ENCODE measurements at places on chromosomes 5 and 9.

GRCh38 chr5:35902046-35902672 lies 36.3 kb downstream of the CAPSL start:
- no peaks in the 10 kb centered on the region for H3K27me3 ChIP-seq
- no peak overlapping the region for H3K27ac ChIP-seq
- H3K4me1 ChIP-seq, result no peaks in the 10 kb centered on the region
- no peaks in the 10 kb centered on the region for H3K36me3 ChIP-seq

DNA sequence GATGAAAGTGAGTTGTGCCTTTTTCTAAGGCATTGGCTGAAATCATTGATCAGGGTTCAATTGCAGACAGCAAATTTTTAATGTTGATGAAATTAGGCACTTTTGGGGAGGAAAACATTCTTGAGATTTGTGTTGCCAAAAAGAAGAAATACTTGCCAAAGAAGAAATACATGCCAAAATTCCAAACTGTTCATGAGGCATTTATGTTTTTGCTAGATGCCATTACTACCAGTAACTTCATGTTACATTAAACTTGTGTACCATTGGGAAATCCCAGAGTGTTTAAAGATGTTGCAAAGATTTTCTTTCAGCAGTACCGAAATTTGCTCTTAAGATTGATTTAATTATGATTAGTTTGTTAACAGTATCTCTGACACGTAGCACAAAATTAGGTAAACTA lies 7.0 kb downstream of the XRCC4 start:
- H3K4me3 ChIP-seq, result no peak overlapping the region
- H3K27me3 ChIP-seq, result no peaks in the 10 kb centered on the region
- no peak overlapping the region for H3K27ac ChIP-seq
- no peaks in the 10 kb centered on the region for H3K36me3 ChIP-seq

GRCh38 chr9:27499451-27499850 lies 24.6 kb upstream of the IFNK start:
- no peaks in the 10 kb centered on the region for H3K4me1 ChIP-seq
- H3K27me3 ChIP-seq, result no peaks in the 10 kb centered on the region
- no peak overlapping the region for H3K4me3 ChIP-seq
- no peaks in the 10 kb centered on the region for H3K36me3 ChIP-seq

GRCh38 chr9:28212979-28213378 lies 639.7 kb upstream of the C9orf72 start:
- H3K4me3 ChIP-seq, result no peak overlapping the region
- H3K27me3 ChIP-seq, result no peaks in the 10 kb centered on the region
- no peaks in the 10 kb centered on the region for H3K4me1 ChIP-seq
- no peak for DNase-seq
- H3K36me3 ChIP-seq, result no peaks in the 10 kb centered on the region
- no peak overlapping the region for H3K27ac ChIP-seq

DNA sequence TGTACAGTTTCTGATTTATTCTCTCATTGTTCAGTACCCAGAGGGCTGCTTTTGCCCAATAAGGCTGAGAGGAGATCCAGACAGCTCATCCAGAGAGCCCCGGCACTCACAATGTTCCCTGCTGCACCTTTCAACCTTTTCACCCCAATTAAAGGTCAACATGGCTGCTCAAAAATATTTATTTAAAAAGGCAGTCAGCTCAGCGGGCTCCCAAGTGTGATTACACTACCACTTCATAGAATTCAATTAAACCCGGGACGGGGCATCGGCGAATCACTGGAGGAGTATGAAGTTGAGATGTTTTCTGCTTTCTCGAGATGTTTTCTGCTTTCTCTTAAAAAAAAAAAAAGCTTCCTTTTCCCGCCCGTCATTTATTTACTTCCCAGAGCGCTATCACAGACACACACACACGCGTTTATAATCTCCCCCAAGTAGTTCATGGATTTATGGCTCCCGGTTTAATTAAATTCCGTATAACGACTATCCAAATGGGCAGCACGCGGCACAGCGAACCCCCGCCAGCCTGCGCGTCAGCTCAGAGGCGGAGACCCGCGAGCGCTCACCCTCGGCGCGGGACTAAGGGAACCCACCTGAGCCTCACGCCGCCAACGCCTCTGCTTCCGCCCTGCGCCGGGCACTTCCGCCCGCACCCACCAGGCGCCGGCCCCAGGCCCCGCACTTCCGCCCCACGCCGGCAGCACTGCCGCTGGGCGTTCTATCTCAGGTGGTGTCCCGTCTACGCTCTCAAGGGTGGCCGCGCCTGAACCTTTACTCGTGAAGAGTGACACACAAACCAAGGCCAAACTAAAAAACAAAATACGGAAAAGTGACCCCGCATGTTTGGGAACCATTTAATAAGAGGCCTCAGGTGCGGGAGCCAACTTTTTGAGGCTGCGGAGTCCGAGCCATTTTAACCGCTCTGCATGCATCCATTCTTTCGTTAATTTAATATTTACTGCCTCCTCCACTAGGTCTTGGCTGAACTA lies at the start of gene C5orf63:
C5orf63 (minus strand) TSS at position 642 of the 986 bp plus-strand sequence. CDS start 14,507 bp downstream, outside the sequence.
- peak; percentile 79 for DNase-seq
- H3K4me1 ChIP-seq, result no peaks in the 10 kb centered on the region
- peak within 1 kb of the TSS; percentile 50 for H3K4me3 ChIP-seq
- H3K27ac ChIP-seq, result peak within 1 kb of the TSS; percentile 54

All from Peyer's patch (tissue), 4 donors.